NCI-H2107 (cell line): ENCODE measurements at places on chromosomes 13 and 19.

- no peak for DNase-seq
Observed at GRCh38 chr13:32600890-32601289, 14.6 kb downstream of the PDS5B start.

DNA sequence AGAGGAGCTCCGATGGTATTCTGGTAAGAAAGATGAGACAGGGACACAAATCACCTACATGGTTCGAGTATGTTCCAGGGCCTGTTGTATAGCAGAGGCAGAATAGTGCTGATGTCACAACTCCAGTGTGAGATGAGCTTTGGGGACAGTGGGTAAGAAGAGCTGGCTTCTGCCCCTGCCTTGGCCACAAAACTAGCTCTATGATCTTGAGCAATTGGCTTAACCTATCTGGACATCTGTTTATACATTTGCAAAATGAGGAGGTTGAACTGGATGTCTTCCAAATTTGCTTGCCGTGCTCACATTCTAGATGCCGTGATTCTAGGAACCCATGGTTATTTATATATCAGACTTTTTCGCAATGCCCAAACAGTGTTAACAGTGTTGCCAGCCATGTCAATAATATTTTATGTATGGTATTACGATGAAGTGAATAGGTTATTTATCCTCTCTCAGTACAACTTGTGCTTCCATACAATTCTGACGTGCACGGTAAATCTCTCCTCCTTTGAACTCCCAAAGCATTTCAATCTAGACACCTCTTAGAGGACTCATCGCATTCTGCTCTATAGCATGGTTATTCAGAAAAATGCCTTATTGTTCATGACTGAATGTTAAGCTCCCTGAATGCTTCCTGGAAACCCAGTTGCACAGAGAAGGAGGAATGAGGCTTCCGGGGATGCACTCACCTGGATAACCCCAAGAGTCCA lies 316.0 kb downstream of the FOXO1 start:
- no peak for DNase-seq

GRCh38 chr19:6590827-6591319 lies at the start of gene CD70:
Gene CD70 (minus strand): TSS chr19:6591150. CDS start chr19:6591002, 148 bp downstream.
- DNase-seq: no peak

DNA sequence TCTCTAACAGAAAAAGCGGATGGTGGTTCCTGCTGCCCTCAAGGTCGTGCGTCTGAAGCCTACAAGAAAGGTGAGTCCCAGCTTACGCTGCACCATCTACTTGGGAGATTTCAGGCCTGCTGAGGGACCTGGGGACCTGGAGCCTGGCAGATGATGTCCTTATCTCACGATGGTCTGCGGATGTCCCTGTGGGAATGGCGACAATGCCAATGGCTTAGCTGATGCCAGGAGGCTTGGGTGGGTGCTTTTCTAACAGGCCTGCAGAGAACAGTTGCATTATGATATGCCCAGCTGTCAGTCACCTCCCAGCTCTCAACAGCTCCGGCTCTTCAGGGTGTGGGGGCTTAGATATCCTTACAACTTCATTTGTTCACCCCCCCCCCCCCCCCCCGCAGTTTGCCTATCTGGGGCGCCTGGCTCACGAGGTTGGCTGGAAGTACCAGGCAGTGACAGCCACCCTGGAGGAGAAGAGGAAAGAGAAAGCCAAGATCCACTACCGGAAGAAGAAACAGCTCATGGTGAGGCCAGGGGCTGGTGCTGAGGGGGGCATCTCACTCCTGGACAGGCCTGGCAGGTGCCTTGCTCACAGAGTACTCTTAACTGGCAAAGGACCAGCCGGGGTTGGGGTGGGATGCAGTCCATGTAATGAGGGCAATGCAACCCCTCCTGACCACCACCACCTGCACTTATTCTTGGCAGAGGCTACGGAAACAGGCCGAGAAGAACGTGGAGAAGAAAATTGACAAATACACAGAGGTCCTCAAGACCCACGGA lies 3.8 kb downstream of the RPL13A start:
- DNase-seq: no peak

GRCh38 chr13:38635030-38635429 lies 51.8 kb upstream of the FREM2 start:
- no peak for DNase-seq

DNA sequence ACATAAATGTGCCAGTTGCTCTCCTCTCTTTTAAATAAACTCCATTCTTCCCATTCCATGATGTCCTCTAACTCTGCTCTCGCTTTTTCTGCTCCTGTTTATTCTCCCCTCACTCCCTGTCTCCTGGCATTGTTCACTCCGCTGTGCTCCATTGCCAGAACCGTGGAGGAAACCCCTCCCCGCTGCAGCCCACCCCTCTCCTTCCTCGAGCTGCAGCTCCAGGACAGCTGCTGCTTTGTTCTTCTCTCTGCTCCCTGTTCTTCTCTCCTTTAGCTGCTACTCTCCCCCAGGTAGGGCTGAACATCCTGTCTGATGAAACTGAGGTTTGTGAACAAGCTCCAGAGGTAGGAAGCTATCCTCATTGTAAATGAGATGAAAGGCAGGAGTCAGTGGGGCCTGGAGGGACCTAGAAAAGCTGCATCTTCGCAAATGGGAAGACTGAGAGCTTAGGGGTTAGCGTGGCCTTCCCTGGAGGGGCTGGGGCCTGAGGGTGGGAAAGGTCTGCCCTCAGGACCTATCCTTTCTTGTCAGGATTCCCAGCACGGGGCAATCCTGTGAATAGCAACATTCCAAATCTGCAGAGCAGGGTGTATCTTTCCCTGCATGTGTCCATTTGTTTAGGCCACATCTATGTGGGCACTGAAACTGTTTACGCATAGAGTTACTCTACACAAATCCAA lies 243.7 kb downstream of the DNAJC15 start:
- DNase-seq: no peak

DNA sequence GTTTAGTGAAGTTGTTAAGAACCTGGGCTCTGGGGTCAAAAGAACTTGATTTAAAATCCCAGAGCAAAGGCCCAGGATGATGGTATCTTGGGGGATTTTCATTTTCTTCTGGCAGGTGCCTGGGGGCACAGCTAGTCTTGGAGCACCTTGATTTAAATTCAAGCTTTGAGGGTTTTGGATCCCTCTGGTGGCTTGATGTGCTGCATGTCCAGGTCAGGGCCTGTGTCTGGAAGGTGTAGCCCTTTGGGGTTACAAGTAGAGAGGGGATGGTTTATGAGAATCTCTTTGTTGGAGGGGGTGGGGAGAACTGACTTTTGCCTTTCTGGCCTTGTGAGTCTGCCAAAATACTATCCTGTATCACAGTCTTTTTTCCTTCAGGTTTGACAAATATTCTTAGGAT lies 55.8 kb downstream of the AKAP11 start:
- no peak for DNase-seq

DNA sequence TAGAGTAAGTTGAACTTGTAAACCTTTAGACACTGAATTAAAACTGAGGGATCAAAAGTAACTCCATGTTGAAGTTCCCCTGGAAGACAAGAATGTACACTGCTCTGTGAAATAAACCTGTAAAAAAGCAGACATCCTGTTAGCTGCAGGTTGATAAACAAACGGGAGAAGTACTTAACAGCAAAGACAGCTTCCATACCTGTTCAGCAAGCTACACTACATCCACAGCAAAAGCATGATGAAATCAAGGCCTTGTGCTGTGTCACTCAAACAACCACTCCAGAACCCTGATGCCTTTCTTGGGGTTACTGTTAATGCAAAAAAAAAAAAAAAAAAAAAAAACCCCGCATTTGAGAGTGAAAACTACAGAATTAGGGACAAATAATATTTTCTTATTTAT lies 20.8 kb downstream of the ANKRD10 start:
- no peak for DNase-seq

DNA sequence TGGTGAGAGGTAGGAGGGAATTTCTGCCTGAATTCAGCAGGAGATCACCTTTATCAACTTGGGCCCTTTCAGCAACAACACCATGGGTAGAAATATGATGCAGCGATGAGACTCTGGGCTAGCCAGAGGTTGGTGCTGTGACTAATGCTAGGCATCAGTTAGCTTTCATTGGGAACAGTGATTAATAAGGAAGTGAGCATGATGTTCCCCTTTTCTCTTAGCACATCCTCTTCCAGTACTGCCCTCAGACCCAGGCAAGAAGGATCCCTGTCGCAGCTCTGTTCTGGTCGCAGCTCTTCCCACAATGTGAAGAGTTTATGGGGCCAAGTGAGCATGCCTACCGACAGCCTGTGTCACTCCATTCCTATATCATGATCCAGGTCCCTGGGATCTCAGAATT lies 100.5 kb downstream of the FLT1 start:
- no peak for DNase-seq

GRCh38 chr13:78409172-78409571 lies 194.2 kb downstream of the POU4F1 start:
- no peak for DNase-seq

GRCh38 chr13:52348071-52348470 lies 57.9 kb downstream of the THSD1 start:
- no peak for DNase-seq

DNA sequence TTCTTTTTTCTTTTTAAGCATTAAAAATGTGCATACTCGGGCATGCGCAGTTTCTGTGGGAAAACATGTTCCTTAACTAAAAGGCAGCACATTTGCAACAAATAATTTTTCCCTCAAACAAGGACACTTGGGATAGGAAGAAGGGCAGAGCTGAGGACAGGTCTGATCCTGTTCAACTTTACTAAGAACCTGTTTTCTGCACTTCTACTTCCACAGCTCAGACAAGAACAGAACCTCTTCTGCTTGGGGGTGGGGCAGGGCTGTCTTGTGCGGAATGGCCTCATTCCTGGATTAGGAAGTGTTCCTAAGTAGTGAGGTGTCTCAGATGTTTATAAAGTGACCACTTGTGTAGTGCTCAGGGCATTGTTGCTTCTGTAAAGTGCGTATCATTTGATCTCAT lies 18.3 kb downstream of the SAFB start:
- no peak for DNase-seq

DNA sequence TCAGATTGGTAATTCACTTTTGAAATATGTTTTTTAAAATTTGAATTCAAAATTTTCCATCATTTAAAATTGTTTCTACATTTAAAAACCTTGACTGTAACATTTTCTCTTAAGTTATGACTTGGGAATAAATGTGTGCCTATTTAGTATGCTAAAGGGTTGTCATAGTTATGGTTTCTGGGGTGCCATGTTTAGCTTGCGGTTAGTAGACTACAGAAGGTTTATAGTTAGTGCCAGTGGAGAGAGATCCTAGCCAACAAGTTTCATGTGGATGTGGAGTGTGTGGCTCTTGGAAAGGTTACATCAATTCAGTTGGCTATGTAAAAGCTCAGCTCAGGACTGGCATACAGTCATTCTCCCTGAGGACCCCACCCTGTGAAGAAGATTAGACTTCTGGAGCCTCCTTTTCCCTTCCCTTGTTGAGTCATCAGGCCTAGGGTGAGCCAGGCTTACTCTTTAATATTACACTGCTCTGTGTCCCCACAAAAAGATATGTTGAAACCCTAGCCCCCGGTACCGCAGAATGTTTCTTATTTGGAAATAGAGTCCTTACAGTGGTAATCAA lies 20.4 kb downstream of the LMO7 start:
- DNase-seq: no peak

GRCh38 chr19:3672993-3673392 lies 27.3 kb downstream of the PIP5K1C start:
- no peak for DNase-seq

GRCh38 chr19:19053508-19054314 lies 10.1 kb upstream of the SLC25A42 start:
- peak; percentile 26 for DNase-seq

GRCh38 chr19:29172302-29172701 lies 40.6 kb downstream of the UQCRFS1 start:
- DNase-seq: no peak

DNA sequence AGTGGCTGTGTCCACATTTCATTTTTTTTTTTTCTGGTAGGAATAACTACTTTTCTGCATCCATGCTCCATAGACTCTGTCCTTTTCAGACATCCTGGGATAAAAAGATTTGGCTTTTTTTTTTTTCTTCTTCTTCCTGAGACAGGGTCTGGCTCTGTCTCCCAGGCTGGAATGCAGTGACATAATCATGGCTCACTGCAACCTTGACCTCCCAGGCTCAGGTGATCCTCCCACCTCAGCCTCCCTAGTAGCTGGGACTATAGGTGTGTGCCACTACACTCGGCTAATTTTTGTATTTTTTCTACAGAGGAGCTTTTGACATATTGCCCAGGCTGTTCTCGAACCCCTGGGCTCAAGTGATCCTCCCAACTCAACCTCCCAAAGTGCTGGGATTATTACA lies 4.1 kb upstream of the ICAM3 start:
- no peak for DNase-seq

DNA sequence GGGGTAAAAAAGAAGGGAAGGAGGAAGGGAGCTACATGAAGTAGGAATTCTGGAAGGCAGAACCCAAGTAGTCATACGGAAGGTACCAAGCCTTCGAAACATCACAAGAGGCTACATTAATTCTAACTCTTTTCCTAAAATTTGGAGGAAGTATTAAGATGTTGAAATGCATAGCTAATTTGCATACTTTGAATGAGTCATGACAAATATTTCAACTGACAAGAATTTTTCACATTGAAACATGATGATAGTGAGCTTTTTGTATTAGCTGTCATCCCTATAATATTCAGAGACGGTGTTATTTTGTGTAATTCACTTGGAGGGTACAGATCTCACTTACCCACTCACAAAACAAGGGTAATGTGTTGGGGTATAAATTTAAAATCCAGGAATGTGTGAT lies 9.1 kb upstream of the ACOD1 start:
- DNase-seq: no peak

DNA sequence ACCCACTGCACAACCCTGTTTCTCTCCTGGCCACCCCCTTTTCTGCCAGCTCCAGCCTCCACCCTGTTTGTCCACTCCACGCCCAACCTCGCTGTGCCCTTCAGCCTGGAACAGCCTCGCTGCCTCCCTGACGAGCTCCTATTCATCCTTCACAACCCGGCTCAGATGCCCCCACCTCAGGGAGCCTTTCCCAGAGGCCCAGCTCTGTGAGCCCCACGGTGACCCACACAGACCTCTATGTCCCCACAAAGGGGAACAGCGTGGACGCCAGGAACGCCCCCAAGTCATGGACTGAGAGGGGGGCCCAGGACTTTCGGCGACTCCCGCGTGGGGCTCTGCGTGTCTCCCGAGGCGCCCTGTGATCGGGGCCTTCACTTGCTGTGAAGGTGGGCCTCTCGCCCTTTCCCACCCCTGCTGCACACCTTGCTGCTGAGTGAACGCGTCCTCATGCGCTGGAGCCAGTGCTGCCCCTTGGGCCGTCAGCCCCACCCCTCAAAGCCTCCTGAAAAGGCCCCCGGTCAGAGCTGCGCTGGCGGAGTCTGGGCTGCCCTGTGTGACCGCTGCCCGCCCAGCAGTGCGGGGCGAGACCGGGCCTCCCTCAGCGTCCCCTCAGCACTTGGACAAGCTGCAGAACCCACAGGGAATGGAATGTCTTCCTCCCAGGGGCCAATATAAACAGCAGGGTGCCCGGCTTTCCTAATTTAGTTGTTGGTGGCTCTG lies 40.0 kb downstream of the ADPRHL1 start:
- DNase-seq: no peak

DNA sequence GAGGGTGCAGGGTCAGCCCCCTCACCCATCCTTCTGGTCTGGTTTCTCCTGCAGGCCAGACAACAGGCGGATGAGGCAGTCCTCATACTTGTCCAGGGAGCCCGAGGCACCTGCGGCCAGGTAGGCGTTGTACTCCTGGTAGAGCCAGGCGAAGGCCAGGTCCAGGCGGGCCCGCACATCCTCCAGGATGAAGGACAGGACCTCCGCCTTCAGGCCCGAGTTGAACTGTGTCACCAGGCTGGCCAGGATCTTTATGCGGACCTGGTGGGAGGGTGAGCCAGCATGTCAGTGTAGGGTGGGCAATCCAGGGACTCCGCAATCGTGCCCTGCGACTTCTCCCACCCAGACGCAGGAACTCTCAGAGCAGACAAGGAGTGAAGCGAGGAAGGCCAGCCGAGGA lies 13.8 kb upstream of the RSPH6A start:
- no peak for DNase-seq

GRCh38 chr19:38690832-38691231 lies 43.4 kb downstream of the ACTN4 start:
- no peak for DNase-seq
